Iris pigment epithelial cell (primary cell): ENCODE measurements at places on chromosomes 6 and 20.

DNA sequence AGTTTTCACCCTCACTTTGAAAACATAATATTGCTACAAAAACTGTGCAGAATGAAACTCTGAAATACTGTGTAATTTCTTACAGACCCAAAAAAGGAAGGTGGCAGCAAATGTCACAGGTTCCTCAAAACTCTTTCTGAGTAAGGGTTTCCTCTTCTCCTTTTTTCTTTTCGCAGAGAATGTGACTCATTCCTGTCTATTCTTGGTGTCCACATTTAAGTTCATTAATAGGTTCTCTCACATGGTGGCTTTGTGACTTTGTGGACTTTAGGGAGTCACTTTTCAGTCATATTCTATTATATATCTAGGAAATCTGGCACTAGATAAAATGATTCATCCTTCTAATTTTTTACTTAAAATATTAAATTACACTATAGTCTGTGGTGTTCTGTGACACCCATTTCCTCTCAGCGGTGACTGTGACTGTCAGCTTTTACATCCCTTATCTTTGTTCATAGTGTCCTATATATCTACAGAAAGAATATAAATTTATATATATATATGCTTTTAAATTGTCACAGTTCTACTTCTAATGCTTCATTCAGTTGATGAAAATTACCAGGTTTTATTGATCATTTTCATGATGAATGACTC lies 126.8 kb upstream of the HCRTR2 start:
- no peak for DNase-seq

DNA sequence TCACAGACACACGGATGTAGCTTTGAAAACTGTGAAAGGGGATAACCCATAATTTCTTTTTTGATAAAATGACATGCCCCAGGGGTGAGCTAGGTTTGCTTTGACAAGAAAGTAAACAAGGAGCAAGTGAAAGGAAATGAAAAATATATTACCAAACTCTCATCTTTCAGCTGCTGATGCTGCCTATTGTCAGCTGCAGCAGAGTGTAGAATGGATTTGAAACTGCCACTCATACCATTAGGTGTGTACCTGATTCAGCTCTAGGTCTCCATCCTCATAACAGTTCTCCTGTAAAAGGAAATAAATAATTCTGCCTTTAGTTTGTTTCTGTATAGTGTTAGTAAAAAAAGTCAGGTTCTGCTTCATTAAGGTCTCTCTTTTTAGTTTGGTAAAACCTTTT lies 415.1 kb upstream of the MARCKS start:
- DNase-seq: no peak

DNA sequence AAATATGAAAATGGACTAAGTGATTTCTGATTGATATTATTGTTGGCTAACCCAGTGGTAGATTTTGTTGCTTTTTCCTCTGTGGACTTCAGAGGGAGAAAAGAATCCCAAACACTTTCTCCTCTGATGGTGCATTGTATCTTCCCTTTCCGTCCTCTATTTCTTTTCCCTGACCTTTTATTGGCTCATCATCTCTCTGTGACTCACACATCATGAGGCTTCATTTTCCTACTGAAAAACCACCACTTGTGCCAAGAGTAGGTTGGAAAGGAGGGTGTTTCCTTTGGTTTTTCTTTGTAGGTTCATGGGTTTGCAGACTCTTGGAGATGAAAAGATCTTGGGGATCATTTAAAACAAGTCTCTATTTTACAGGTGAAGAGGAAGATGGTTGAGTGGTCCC lies 311.7 kb upstream of the JAG1 start:
- DNase-seq: peak; percentile 85

DNA sequence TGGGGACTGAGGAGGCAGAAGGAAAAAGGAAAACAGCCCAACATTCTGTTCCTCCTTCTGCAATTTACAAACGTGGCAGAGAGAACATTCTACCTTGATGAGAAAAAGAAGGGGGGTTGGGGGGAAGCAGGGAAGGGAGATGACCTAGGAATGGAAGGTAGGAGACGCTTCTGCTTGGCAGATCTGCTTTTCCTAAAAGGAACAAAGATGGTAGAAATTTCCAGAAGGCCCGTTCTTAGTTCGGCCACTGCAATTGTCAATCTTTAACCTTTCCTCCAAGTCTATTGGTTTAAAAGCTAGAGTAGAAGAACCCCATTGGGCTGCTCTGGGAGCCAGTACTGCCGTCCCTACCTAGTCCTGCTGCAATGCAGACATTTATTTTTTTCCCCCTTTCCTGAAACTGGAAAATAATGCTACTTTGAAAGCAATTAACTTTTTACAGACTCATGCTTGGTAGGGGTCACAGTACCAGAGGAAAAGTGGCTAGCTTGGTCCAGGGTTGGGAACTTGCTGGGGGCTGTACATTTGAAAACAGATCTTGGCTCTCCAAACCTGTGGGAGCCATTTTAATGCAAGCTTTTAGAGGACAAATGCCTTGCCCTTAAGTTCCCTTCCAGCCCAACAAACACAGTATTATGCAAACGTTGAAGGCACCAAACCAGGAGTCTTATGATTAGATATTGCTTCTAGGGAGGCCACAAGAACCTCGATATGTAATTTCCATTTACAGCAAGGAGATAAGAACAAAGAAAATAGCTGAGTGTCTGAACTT lies 2.6 kb downstream of the ZMYND8 start:
- DNase-seq: peak; percentile 71

- DNase-seq: peak; percentile 44
Measured at GRCh38 chr6:133945158-133945557, 7.9 kb upstream of the TBPL1 start.

DNA sequence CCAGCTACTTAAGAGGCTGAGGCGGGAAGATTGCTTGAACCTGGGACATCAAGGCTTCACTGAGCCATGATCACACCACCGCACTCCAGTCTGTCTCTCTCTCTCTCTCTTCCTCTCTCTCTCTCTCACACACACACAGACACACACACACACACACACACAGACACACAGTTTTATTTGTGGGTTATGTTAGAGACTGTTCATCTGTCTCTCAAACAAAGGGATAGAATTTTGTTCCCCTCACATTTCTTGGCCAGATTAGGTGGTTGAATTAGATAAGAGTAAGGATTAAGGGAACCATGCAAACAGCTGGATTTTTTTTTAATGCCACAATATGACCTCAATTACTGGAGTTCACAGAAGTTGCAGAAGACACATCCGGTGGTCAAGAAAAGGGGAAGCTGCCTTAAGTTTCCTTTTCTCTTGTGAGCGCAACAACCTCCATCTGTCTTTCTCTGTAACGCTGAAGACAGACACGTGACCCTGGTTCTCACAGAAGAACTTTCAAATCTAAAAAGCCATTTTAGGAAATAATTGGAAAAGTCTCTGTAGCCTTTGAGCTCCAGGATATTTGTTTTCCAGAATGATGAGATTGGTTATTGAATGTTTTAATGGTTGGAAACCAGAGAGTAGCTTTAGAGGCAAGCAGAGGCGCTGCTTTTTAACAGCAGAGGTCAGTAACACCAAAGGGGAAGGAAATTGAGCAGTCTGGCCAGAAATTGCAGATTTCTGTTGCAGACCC lies 32.9 kb upstream of the LGSN start:
- DNase-seq: peak; percentile 51

GRCh38 chr20:40651151-40651550 lies 37.9 kb downstream of the MAFB start:
- peak; percentile 63 for DNase-seq

- no peak for DNase-seq
Measured at GRCh38 chr20:21554985-21555384, 41.1 kb upstream of the NKX2-2 start.

DNA sequence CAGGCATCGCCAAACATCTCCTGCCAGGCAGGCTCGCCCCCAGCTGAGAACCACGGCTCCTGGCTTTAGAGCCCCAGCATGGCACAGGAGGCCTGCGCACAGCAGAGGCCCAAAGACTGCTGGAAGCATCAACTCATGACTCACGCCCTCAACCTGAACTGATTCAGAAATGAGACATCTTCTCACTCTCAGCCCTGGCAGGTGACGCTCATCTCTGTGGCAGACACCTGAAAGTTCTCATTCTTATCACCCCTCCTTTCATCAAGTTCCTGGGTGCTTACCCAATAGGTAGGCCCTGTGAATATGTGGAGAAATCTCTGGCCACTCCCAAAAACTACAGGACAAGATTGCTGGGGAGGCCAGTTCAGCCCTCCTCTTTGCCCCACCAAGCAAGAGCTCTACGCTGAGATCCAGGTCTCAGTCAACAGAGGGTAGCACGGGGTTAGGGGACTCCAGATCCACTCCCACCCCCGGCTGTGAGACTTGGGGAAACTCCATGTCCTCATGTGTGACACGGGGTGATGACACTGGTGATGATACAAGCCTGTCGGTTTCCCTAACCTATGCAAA lies 11.3 kb downstream of the NFATC2 start:
- no peak for DNase-seq

DNA sequence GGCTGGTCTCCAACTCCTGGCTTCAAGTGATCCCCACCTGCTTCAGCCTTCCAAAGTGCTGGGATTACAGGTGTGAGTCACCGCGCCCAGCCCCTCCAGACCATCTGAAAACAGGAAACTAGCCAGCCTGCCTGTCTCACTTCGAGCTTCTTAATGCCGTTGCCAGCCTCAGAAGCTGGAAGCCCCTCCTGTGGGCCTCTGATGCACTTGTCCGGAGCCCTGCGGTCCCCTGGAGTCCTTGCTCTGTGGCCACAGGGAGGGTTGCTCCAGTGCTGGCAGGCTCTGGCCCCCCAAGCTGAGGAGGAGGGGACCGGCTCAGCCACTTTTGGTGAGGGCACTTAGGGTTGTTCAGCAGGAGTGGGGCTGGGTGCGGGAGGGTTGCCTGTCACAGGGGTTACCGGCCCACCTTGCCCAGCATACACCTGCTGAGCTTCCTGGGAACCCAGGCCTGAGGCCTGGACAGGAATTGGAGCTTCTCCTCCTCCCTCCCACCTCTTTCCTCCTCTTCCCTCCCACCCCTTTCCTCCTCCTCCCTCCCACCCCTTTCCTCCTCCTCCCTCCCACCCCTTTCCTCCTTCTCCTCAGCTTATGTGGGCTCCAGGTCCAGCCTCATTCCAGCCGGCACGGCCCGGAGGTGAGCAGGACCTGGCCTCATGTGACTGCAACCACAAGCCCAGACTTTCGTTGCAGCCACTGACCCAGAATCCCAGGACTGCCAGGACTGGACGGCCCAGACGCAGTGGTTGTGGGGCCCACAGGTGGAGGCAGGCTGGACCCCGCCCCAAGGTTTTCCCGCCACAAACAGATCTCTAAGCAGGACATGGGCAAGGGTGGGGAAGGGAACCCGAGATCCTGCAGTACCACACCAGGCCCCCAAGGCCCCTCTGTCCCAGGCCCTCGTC lies 9.4 kb upstream of the BIRC7 start:
- no peak for DNase-seq

GRCh38 chr6:41215777-41216176 lies 12.4 kb upstream of the TREML4 start:
- DNase-seq: no peak

GRCh38 chr6:56017198-56017597 lies 141.8 kb upstream of the BMP5 start:
- no peak for DNase-seq

- no peak for DNase-seq
Measured at GRCh38 chr20:59157961-59158541, 5.6 kb upstream of the ZNF831 start.

- DNase-seq: no peak
Measured at GRCh38 chr6:46734867-46735719, at the start of gene PLA2G7. Gene PLA2G7, minus strand, starts transcription at chr6:46735375. Its CDS starts 12,484 bp downstream, at chr6:46722891.
